Right ventricle myocardium superior (tissue), 1 donor: ENCODE measurements at places on chromosomes 13 and 19. TPM values are rescaled to one million over a fixed set of nuclear protein-coding genes. Genes with fewer than 3 reads are reported as not detected.

DNA sequence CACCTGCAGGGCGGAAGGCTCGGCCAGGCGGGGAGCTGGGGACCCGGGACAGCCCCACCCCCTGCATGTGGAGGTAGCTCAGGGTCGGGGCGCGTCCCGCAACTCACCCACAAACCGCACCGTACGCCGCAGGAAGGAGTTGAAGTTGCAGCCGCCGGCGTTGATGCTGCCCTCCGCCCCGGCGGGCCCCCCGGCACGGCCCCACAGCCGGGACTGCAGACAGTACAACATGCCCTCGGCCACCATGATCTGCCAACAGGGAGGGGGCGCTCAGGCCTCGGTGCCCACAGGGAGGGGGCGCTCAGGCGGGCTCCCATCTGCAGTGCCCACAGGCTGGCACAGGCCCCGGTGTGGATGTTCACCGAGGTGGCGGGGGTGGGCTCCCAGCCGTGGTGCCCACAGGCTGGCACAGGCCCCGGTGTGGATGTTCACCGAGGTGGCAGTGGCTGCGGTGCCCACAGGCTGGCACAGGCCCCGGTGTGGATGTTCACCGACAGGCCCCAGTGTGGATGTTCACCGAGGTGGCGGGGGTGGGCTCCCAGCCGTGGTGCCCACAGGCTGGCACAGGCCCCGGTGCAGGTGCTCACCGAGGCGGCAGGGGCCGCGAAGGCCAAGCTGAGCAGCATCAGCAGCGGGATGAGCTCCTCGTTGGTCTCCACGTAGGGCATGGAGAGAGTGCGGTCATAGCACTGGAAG lies 6.5 kb downstream of the PLPPR3 start:
- DNase-seq: no peak

- no peak for DNase-seq
Measured at GRCh38 chr13:34145061-34145460, 327.1 kb downstream of the RFC3 start.

DNA sequence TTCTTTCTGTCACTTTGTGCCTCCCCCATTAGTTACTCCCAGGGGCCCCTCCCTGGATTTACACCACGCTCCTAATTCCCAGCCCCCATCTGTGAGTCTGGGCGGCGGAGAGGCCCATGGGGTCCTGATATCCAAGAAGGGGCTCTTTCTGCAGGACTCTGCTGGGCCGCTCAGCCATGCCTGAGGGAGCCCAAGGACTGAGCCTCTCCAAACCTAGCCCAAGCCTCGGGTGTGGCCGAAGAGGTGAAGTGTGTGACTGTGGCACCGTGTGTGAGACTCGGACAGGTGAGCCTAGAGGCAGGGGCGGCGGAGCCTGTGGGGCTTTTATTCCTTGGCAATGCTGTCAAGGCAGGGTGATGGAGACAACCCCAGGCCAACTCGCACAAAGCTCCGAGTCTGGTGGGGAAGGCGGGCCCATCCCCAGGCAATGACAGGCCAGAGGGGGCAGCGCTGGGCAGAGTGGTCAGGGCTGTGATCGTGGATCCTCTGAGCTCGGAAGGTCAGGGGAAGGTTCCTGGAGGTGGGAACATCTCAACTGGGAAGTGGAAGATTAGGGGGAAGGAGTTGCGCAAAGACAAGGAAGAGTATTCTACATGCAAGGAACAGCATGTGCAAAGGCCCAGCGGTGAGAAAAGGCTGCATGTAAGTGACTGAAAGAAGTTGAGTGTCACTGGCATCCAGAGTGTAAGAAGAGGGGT lies 1.6 kb downstream of the PLEKHG2 start:
- peak; percentile 60 for DNase-seq

The ATP7B gene
- 3.6 TPM for total RNA-seq

The YIPF2 gene
- 13.7 TPM for total RNA-seq

The ERICH6B gene
- total RNA-seq: not detected

The CLN5 gene
- total RNA-seq: 15.0 TPM
